GM03348 (cell line): ENCODE measurements at places on chromosomes 7 and 10.

- DNase-seq = no peak
Measured at GRCh38 chr10:128419466-128420019, 293.3 kb upstream of the MKI67 start.

DNA sequence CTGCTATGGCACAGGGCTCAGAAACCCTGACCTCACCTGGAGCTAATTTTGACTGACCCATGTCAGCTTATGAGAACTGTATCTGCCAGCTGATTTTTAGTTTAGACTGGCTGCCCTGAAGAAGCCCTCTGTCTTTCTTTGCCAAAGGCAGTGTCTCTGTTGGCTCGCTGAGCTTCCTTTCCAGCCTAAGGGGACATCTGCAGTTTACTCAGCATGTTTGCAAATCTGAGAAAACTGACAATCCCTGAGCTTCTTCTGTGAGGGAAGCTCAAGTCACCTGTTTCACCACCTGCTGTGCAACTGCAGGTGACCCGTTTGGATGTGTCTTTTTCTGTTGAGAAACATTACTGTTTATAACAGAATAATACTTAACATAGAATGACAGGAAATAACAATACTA, 46.0 kb downstream of the PRKAR2B start:
- no peak for DNase-seq

- DNase-seq = no peak
Measured at GRCh38 chr7:133470-133869, 58.9 kb upstream of the FAM20C start.

DNA sequence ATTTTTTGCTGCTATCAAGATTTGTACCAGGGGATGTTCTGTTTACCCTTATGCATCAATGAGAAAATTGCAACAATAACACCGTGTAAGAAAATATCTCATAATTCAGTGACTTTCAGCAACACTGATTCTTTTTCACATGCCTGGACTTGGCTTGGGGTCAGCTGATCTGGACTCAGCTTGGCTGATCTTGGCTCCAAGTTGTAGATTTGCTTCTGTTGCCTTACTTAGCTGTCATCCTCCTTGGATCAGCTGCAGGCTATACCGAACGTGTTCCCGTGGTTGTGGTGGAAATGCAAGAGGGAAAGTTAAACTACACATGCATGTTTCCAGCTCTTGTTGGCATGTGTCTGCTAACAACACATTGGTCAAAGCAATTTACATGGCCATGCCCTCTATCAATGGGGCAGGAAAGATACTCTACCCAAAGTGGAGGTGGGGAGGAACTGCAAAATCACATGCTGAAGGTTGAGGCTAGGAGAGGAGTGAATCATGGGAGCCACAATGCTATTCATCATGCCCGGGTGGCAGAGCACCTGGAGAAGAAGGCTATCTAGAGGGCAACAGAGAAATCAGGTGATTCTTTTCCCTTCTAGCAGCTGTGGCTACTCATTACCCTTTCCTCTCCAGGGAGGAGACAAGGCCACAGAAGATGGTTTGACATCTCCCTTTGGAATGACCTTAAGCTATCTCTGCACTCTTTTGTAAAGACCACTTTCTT, 1276.3 kb upstream of the AUTS2 start:
- DNase-seq = no peak

GRCh38 chr7:41142904-41143473, 559.9 kb downstream of the INHBA start:
- DNase-seq = no peak

DNA sequence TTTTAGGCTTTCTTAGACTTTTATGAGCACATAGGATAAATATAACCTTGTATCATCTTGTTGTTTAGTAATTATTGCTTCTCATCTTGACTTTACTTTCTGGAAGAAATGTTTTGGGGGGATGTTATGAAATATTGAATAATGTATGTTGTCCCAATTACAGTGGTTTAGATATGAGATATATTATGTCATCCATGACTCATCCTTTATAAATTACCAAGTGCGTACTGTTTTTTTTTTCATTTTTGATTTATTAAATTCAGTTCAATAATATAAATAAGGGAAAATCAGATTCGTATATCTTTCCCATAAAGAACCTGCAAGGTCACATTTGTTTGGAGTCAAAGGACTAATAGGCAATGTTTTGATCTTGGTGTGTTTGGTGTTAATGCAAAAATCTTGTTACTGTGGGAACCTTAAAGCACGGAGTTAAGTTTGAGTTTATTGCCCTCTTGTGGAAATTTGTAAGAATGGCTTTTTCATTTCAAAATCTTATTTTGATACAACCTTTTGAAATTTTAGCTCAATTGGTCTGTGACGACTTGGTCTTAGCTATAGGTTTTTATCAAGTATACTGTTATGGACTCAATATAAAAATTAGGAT, 108.6 kb downstream of the SRI start:
- DNase-seq = peak; percentile 55

GRCh38 chr7:33909318-33909717, 4.0 kb downstream of the BMPER start:
- DNase-seq = no peak

- DNase-seq = no peak
Measured at GRCh38 chr7:20075992-20076820, 141.0 kb downstream of the MACC1 start.

GRCh38 chr10:11164803-11165590, 147.3 kb downstream of the CELF2 start:
- peak; percentile 75 for DNase-seq

DNA sequence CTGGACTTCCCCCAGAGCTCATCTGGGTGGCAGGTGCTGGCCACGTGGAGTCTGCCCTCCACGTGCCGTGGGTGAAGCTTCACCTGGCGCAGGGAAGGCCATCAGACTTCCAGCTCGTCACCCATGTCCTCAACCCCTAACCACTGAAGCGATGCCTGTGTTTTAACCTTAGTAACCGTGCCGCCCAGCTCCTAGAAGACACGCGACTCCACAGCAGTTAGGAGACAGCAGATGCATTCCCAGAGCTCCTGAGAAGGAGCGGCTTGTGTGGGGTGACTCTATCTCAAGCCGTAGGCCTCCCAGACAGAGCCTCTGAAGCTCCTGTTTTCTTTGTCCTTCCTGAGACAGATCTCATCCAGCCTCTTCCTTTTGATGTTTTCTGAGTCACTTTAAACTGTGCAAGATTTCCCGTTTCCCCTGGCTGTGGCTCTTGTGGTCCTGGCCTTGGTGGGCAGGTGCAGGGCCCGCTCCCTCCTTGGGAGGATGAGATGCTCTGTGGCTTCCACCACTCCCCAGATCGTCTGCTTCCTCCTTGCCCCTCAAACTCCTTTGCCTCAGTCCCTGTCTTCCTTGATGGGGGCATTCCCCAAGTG, 41.4 kb upstream of the AP5Z1 start:
- no peak for DNase-seq

DNA sequence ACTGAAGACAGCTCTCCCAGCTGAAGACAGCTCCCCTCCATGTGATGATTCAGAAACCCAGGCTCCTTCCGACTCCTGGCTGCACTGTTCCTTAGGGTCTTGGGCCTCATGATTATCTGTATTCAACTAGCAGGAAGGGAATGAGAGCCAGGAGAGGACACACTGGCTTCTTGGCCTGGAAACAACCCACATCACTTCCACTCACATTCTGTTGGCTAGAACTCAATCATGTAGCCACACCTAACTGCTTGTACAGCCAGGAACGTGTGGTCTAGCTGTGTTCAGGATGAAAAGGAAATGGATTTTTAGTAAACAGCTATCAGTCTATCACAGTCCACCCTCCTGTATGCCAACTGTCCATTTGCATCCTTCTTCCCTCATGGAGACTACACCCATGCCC, 30.5 kb upstream of the XPNPEP1 start:
- no peak for DNase-seq

GRCh38 chr10:18486438-18486837, 164.9 kb downstream of the NSUN6 start:
- DNase-seq = no peak

DNA sequence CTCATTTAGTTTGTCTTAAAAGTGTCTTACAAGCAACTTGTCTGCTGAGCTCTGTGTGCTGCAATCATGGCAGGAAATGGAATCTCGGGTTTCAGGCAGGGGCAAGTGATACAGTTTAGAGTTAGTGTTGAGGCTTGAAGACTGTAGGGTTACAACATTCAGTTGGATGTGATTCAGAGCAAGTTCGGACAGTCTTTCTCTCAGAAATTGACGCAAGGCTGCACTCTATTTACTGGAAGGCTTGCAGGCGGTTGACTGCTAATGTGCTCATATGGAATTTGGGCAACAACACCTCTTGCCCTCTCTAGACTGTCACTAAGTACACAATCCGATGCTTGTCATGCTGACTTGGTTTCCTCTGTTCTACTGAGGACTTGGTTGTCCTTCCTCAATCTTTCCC, 161.7 kb upstream of the BMPER start:
- peak; percentile 69 for DNase-seq

DNA sequence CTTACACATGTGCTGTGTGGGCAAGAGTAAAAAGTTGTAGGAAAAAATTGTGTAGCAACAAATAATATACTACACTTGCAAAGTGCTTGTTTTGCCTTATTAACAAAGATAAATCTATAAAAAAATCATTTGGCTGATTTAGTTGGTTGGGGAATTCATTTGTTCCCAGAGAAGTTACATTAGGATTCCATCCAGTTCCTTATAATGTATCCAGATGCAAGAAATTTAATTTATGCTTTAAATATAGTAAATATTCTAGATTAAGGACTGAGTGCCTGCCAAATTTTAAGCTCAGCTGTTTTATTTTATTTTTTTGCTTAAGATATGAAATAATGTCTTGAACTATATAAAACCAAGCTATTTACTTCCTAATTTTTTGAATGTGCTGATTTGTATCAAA, 1169.9 kb downstream of the NXPH1 start:
- DNase-seq = no peak

GRCh38 chr10:75402486-75403143, 1.1 kb upstream of the ZNF503 start:
- peak; percentile 35 for DNase-seq

DNA sequence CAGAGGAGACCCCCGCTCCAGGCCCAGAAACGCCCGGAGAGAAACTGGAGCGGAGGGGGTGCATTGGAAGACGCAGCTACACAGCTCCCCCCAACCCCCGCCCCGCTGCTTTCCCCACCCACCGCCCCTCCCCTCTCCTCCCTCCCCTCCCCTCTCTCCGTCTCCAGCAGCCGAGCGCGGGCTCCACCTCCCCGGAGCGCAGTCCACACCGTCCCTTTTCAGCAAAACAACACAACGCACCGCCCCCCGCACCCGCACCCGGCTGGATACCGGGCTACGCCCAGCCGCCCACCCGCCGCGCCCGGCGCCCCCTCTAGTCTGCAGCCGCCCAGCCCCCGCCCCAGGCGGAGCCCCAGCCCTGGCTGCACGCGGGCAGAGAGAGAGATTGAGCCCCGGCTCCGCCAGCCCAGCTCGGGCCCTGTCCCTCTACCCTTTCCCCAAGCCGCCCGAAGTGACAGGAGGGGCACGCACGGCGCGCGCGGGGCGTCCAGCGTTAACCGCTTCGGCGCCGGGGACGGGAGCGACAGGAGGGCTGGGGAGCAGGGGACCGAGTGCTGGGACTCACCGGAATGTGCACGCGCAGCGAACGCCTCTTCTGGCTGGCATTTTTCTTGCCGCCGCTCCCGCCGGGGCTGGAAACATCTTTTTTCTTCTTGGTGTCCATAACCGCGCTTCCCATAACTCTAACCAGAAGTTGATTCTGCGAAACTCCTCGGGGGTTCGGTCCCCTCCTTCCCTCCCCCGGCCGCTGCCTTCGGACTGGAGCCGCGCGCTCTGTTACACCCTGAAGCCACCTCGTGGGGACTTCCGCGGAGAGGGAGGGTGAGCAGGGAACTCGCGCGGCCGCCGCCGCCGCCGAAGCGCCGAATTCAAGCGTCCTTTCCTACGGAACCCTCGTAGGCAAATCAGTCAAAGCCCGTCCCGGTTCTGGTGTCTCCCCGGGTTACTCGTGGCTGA, 695 bp downstream of the PRKAG2 start:
- DNase-seq = peak; percentile 62

DNA sequence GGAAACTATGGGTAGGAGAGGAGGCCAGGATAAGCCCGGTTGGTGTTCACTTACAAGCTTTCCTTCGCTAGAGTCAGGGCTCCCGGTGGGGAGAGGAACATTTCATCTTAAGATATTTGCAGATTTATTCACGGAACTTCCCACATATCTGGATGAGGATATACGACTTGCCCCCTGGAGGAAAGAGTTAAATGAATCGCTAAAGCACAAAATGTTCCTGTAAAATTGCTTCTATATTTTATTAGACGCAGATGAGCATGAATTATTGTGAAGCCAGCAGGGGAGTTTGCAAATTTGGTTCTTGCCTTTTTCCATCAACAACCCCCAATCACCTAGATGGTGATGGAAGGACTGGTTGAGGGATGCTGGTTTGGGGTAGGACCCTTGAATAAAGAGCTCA, 47.9 kb upstream of the BAIAP2L1 start:
- DNase-seq = no peak

GRCh38 chr10:44980309-44981171, 1.9 kb upstream of the DEPP1 start:
- DNase-seq = no peak

GRCh38 chr7:20737840-20738448, 48.7 kb downstream of the SP8 start:
- DNase-seq = no peak

DNA sequence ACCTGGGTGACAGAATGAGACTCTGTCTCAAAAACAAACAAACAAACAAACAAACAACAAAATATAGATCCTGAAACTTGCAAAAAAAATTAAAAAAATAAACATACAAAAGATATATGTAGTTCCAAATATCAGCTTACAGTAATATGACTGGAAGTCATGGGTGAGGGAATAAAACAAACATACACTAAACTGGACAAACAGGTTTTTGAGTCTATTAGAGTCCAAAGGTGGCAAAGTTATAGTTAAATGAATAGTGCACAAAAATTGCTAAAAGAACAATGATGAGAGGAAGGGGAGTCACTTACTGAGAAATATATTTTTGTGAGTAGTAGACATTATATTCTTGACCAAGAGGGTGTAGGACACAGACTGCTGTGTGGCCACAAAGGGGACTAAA, 16.7 kb upstream of the RSBN1L start:
- no peak for DNase-seq

DNA sequence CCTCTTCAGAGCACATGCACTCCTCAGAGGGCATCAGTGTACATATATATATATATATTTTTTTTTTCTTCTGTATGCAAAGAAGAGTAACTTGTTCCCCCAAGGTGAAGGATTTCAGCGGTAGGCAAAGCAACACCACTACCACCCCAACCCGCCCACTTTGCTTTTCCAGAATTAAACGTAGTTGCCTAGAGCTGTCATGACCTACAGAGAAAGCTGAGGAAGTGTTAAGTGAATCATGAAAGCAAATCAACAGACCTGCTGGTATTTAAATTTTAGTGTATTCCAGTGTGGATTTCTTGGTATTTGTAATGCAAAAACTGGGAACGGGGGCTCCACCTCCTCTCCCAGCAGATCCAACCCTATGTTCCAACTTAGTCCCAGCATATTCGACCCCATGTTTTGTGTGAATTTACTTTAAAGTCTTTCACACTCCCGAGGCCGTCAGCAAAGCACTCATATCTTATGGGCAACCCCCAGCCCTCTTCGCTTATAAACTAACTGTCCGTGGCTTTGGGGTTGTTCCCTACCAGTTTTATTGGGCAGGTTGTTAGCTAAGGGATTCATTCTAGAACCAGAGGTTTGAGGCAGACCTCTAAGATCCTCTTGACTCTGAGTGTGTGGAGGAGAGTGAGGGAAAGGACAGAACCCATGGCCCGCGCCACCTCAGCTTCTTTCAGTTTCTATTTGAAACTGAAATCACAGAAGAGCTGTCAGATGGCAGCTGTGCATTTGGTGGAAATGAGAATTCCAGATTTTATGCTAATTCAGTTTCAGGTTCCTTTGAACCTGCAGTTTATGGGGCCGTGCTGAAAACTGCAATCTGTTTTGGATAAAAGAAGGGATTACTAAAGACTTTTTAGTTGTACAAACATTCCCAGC, 450.2 kb upstream of the GALNT17 start:
- DNase-seq = no peak

- DNase-seq = peak; percentile 7
Measured at GRCh38 chr7:12674861-12675260, 12.6 kb upstream of the ARL4A start.
